ENCODE measurements at places on chromosomes 1 and 21.

- DNase-seq = peak; percentile 51
Observed at GRCh38 chr1:81671038-81671437, 129.7 kb upstream of the ADGRL2 start.

- no peak for DNase-seq
Observed at GRCh38 chr1:53086491-53087070, 24.6 kb downstream of the PODN start.

DNA sequence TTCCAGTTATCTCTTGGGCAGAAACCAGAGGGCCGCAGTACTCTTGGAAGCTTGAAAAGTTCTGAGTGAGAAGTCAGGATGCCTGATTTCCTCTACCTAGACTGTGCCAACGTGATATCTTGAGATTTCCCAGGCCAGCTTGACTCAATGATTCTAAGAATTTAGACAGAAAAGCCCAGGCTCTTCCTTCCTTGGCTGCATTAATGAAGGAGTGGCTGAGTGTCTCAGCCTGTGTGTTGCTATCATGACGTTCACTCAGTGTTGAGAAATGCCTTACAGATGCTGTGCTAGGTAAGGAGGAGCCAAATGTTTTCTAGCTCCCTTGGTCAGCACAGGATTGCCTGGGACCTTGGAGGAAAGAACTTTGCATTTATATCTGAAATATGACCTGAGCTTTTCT lies 454.1 kb upstream of the USP24 start:
- no peak for DNase-seq

GRCh38 chr1:223189903-223190724 lies 47.1 kb upstream of the TLR5 start:
- DNase-seq = no peak

GRCh38 chr1:177183836-177184235 lies 13.1 kb downstream of the BRINP2 start:
- DNase-seq = no peak

DNA sequence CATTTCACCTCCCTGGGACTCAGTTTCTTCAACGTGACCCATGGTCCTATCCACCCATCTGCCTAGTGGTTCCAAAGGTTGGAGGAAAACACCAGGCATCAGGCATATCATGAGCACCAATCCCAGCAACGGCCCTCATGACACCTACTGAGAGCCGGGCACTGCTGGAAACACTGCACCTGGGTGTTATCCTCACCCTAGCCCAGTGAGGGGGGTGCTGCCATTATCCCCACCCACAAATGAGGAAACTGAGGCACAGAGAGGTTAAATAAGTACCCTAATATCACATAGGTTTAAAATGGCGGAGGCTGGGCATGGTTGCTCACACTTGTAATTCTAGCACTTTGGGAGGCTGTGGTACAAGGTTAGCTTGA lies 206.9 kb downstream of the MATN1 start:
- no peak for DNase-seq

DNA sequence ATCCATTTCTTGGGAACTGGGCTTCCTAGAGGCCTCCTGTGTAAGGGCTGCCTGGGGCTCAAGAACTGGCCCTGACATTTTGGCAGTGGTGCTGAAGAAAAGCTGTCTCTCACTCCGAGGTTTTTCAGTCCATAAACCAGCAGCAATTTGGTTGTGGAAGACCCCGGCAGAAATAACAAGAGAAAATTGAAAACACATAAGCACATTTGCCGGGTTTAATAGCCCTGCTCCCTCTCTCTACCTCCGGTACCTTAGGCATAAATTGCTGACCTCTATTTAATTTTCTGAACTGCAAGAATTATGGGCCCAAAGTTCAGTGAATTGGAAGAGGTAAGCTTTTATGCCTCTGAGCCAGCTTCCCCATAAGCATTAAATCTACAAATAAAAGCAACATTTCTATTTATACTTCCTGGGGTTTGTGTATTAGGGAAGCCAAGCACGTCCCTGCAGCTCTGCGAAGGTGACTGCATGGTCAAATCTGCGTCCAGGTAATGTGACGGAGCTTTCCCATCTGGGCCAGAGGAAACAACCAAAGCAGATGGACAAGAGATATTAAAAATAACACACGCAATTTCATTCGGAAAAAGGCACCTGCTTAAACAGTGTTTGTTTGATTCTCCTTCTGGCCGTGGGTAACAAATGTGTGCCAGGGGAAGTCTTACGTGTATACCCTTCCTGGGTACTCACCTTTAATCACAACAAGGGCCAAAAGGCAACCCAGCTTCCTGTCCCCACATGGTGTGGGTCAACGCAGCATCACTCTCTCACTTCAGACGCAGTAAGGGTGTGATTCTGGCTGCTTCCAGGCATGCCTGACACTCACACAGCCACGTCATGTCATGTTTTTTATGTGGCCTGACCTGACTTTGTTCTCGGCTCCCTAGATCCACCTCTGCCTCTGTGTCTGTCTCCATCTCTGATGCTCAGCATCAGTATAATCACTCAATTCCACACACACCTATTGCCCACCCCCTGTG lies 69.2 kb downstream of the PAPPA2 start:
- DNase-seq = no peak

- peak; percentile 34 for DNase-seq
Observed at GRCh38 chr1:1116701-1117468, 996 bp upstream of the C1orf159 start.

GRCh38 chr21:46229133-46229922 lies 754 bp upstream of the LSS start:
- no peak for DNase-seq

GRCh38 chr1:1442069-1442770 lies 6.7 kb downstream of the VWA1 start:
- DNase-seq = peak; percentile 13

GRCh38 chr1:31238986-31239613 lies 587 bp downstream of the NKAIN1 start:
- no peak for DNase-seq

GRCh38 chr1:108521990-108522393 lies 37.9 kb upstream of the EEIG2 start:
- DNase-seq = no peak

GRCh38 chr1:178354816-178355215 lies 141.9 kb downstream of the CLEC20A start:
- no peak for DNase-seq

DNA sequence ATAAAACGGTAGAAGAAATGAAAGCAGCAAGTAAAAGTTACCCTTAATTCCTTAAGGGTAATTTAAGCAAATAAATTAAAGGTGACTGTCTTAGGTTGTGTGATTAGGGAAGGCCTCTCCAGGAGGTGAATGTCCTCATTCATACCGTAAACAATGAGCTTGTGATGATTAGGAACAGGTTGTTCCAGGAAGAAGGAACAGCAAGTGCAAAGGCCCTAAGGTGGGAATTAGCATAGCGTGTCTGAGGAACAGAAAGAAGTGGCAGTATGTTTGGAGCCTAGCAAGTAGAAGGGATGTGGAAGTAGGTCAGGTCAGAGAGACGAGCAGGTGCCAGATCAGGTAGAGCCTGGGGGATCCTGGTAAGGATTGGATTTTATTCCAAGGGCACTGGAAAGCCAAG lies 5.6 kb downstream of the AK4 start:
- no peak for DNase-seq

DNA sequence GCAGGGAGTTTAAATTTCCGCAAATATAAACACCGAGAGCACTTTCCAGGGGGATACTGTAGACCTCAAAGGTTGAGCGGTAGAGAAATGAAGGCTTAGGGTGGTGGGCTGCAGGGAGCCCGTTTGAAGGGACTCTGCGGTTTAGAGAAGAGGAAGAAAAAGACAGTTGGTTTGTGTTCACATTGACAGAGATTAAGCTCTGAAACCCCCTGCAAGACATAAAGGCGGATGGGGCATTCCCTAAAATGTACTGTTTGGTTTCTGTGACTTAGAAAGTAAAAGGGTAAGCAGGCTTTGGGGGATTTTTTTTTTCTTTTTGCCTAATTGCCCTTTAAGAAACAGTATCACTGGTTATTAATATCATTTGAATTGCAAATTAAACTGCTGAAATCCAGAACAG lies 1.3 kb downstream of the KAZN start:
- no peak for DNase-seq

- DNase-seq = peak; percentile 29
Observed at GRCh38 chr1:207218512-207219362, 102.7 kb upstream of the CD55 start.

GRCh38 chr1:207304710-207305488 lies 16.6 kb upstream of the CD55 start:
- DNase-seq = no peak

- no peak for DNase-seq
Observed at GRCh38 chr1:101120868-101121267, 95.3 kb upstream of the DPH5 start.

DNA sequence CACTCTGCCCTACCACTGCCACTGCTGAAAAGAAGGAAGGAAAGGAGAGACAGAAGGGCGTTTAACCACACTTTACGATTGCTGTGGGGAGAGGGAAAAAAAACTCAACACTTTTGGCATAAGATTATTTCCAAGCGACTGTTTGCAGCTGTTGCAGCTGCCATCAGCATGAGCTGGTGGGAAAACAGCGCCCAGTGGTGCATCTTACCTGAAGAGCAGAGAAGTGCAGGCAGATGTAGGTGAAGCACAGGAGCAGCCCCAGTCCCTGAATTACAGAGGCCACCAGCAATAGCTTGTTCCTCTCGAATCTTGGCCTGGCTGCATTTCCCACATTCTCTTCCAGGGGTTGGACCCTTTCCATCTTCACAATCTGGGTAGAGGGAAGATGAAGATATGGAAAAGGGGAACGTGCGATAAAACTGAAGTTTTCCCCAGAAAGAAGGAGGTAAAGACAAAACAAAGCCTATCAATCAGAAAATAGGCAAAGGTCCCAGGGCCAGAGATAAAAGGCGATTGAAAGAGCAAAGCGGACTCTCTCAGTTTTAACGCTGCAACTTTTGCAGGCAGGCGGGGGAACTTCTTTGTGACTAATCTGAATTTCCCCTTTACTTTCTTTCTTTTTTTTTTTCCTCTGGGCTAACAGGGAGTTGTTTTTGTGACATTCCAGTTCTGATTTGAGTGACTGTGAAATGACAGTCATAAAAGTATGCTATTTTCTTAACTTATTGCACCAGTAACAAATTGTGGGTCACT lies at the start of gene TNFSF4:
TSS of gene TNFSF4 (minus strand) at position 516 of the 753 bp plus-strand sequence. CDS start at position 361, 155 bp downstream.
- DNase-seq = no peak

- no peak for DNase-seq
Observed at GRCh38 chr1:231826566-231826965, 200.0 kb downstream of the DISC1 start.

- DNase-seq = no peak
Observed at GRCh38 chr1:4060850-4061249, 160.8 kb upstream of the C1orf174 start.
